ENCODE measurements at places on chromosomes 16 and 17.

DNA sequence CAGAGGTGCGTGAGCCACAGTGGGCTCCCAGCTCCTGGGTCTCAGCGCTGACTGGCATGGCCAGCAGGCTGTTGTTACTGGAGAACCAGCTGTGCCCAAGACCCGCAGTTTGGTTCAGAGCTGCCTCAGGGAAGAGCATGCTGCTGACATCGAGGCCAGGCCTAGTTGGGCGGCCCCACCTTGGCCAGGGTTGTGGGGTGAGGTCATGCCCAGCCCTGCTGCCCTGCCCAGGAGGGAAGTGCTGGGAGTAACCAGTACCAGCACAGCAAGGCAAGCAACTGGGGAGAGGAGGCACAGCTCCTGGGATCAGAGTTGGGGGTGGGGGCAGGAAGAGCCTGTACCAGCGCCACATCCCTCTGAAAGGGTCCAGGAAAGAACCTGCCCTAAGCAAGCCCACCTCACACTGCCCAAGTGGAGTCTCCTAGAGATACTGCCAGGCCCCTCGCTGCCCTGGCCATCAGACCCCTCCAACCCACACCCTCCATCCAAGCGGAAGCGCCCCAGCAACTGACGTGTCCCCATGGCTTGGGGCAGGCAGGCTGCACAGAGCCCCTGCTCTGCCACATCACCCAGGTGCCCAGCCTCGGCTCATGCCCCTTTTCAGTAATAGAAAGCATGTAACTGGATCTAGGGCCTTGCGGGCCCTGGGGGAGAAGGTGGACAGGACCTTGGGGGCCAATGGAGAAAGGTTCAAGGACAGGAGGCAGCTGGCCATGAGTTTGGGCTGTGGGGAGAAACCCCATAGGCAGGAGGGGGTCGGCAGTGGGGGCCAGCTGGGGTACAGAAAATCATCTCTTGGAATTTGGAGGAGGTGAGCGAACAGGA lies 990 bp downstream of the DOK4 start:
- no peak for DNase-seq

- DNase-seq = peak; percentile 28
Observed at GRCh38 chr16:27169511-27170071, 33.7 kb upstream of the KDM8 start.

DNA sequence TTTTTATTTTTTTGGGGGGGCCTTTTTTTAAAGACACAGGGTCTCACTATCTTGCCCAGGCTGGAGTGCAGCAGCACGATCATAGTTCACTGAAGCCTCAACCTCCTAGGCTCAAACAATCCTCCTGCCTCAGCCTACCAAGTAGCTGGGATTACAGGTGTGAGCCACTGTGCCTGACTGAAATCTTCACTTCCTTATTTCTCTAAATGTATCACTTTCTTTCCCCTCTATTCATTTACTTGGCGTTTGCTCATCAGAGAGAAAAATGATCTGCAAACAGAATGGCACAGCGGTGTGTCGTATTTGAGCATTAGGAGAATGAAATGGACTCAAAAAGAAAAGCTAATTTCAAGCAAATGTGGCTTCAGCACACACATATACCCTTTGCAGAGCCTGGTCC lies 44.3 kb upstream of the CDH5 start:
- no peak for DNase-seq

GRCh38 chr17:45895969-45896785 lies 1.8 kb downstream of the MAPT start:
- DNase-seq = no peak

GRCh38 chr17:183021-183420 lies 1.6 kb upstream of the DOC2B start:
- no peak for DNase-seq

GRCh38 chr17:38719289-38719942 lies 10.7 kb upstream of the CISD3 start:
- no peak for DNase-seq

DNA sequence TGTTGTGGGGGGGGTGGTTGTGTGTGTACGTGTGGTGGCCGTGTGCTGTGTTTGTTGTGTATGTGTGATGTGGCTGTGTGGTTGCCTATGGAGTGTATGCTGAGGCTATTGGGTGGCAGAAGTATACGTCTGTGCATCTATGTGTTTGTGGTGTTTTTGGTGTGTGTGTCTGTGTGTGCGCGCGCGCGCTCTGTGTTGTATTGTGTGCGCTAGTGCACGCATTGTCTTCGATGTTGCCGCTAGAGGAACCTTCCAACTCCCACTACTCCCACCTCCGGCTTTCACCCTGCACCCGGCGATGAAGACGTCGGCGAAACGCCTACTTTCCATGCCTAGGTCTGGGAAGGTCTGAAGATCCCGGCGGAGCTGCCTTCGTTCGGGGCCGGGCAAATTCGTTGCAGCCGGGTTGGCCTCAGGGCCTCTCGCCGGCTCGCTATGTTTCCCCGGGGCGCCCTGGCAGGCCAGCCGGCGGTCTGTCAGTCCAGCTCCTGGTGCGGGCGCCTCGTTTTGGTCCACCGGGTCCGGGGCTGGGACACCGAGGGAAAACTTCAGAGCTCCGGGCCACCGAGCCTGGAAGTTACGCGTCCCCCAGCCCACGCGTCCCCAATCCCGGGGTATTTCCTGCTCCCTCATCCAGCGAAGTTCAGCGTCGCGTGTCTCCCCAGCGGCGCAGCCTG lies 5.2 kb upstream of the DLX4 start:
- no peak for DNase-seq

DNA sequence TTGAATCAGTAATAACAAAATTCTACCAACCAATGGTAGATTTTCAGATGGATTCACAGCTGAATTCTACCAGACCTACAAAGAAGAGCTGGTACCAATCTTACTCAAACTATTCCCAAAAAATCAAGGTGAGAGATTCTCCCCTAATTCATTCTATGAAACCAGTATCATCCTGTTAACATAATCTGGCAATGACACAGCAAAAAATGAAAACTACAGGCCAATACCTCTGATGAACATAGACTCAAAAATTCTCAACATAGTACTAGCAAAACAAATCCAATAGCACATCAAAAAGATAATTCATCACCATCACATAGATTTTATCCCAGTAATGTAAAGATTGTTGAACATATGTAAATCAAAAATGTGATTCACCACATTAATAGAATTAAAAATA lies 234.4 kb upstream of the KIF2B start:
- DNase-seq = no peak

- DNase-seq = no peak
Observed at GRCh38 chr16:75461575-75461974, 2.9 kb downstream of the TMEM170A start.

DNA sequence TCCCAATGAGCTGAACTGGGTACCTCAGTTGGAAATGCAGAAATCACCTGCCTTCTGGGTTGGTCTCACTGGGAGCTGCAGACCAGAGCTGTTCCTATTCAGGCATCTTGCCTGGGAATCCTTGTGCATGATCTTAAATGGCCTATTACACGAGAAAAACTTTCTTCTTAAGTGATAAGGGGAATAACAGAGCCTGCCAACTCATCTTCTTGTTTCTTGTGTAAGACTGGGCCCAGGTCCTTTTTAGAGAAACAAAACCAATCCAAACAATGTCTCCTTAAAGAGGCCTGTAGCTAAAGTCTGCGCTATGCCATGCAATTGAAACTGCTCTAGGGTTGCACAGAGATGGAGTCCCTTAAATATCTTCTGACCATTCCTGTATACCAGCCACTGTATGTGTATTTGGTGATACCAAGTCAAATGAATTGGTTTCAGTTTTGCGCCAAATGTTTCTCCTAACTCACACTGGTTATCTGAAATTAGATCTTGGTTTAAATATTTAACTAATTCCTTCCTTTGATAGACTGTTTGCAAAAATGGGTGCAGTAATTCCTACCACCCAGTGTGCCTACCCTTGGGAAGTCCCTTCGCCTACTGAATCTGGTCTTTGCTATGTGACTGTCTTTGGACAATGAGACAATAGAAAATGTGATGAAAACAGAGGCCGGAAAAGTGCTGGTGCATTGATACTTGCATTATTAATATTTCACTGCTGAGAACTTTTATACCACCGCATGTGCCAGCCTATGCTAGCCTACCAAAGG lies 6.5 kb upstream of the CCL23 start:
- DNase-seq = no peak

DNA sequence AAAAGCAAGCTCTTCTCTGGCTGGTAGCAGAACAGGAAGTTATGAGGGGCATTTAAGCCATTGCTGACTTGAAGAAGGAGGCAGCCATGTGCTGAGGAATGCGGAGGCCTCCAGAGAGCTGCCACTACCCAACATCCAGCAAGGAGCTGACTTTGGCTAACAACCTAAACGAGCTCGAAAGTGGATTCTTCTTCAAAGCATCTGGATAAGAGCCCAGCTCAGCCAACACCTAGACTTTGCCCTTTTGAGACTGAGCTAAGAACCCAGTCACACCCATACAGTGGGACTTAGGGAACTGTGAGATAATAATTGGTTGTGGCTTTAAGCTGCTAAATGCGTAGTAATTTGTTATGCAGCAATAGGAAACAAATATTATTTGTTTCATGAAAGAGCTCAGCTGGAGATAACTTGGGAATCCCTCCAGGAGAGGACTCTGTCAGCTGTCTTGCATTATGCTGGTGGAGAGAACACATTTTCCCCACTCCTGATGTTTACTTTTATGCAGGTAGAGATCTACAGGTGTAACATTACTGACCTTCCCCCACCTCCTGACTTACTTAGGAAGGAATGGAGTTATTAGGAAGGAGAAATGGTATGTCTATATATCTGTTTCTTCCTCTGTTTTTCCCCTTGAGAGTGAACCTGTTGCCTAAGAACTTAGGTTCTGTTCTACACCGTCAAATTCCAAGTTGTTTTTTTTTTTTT lies 52.7 kb upstream of the ZNF629 start:
- DNase-seq = no peak

GRCh38 chr17:81509972-81510784 lies 2.4 kb downstream of the ACTG1 start:
- DNase-seq = no peak

- DNase-seq = no peak
Observed at GRCh38 chr17:36717088-36717487, 115.7 kb downstream of the MRM1 start.

- DNase-seq = no peak
Observed at GRCh38 chr17:28643983-28644786, 773 bp downstream of the BLTP2 start.

GRCh38 chr17:79801156-79802038 lies 4.5 kb upstream of the CBX8 start:
- no peak for DNase-seq

DNA sequence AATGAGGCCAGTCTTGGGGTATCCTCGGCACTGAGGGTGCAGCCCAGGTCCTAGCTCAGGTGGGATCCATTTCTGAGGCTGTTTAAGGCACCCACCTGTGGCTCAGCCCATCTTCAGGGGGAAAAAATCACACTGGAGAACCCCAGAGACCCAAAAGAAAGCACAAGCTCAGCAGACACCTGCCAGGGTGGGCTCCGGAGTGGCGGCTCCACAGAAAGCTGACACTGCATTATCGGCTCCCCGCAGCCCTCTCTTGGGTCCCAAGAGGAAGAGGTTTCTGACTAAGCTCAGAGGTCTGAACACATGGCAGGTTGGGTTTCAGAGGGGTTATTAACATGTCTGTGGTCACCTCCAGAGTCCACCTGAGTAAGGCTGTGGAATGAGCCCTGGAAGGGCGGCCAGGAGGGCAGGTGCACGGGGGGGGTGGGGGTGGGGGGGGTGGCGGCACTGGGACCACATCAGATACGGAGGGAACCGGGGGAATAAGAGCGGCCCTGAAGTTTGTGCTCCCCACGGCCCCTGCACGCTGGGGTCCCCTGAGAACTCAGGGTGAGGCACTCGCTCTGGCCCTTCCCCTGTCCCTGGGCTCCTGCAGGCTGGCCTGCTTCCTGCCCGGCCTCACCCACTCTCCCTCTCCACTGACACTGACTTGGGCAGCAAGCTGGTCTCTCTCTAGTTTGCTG lies 79.5 kb downstream of the TIMM22 start:
- DNase-seq = no peak

GRCh38 chr17:14942526-14943190 lies 322.5 kb downstream of the PMP22 start:
- DNase-seq = no peak

DNA sequence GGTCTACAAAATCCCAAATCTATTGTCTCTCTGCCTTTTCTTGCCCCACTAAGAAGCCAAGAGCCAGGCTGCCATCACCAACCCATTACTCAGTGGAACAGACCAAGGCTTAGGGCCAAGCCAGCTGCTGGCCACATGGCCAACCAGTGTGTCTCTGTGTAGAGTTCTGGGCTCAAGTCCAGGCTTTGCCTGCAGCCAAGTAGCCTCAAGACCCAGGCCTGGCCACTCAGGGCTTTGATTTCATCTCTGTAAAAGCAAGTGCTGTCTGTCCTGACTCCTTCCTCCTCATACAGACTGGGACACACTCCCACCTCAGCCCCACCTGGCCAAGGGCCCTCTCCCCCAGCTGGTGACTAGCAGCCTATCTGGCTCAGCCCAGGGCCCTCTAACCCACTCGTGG lies 14.6 kb downstream of the SREBF1 start:
- DNase-seq = no peak

GRCh38 chr16:49213594-49213993 lies 68.0 kb downstream of the CBLN1 start:
- DNase-seq = no peak

DNA sequence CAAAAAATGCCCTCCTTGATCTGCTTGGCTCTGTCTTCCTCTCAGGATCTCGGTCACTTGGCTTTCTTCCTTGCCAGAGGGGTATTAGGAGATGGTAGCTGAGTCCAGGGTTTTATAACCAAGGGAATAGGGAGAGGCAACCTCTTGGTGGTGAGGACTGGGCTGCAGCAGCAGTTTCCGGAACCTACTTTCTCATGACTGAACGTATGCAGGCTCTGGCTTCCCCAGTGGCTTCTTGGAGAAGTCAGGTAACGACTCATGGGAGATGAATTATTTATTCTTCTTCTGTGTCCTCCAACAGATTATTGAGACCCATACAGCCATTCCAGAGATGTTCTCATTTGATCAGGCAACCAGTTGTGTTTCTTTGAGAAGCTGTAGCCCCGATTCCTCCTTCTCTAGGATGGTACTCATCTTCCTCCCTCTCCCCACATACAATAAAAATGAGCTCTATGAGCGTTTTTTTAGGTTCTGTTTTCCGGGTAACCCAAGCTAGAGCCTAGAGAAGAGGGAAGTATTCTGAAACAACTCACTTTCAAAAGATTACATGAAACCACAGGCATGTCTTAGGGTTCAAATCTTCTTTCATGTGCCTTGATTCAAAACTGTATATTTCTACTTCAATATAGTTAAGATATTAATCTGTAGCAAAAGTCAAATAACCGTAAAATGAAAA lies 22.3 kb upstream of the DHX40 start:
- DNase-seq = no peak
